ENCODE measurements at places on chromosomes 16 and 17.
A peak's percentile ranks its signal among the peaks of the same experiment; 100 is the strongest.

- DNase-seq = no peak
These were observed 43.6 kb downstream of the SMG6 start for GRCh38 chr17:2259769-2260536.

DNA sequence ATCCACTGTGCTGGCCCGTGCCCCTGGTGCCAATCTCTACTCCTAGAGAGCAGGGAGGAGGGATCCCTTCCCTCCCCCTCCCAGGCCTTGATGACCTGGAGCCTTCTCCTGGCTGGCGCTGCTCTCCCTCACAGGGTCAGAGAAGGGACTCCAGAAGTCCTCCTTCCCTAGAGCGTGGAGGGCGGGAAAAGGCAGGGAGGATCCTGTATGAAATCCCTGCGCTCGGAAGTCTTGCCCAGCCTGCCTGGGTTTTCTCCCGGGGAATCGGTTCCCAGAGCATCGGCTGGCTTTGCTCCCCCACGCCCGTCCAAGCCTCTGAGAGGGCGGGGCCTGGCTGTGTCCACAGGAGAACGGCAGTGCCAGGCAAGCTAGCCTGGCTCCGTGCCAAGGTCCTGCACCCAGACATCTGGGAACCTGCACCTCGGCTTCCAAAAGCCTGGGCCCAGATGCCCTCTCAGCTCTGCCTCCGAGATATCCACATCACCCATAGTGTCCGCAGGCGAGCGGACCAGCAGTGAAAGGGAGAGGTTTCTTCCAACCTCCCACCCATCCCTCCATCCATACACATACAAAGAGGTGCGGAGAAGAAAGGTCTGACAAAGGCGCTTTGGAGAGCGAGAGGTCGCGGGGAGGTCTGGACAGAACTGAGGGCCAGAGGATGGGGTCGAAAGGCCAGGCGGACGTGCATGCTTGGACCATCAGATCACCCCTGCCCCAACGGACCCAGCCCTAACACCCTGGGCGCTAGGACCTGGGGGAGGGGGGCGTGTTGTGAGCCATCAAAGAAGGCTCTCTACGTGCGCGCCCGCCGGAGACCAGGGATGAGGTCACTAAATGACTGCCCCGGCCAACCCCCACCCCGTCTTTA lies 1.1 kb downstream of the MPP2 start:
- peak; percentile 27 for DNase-seq

DNA sequence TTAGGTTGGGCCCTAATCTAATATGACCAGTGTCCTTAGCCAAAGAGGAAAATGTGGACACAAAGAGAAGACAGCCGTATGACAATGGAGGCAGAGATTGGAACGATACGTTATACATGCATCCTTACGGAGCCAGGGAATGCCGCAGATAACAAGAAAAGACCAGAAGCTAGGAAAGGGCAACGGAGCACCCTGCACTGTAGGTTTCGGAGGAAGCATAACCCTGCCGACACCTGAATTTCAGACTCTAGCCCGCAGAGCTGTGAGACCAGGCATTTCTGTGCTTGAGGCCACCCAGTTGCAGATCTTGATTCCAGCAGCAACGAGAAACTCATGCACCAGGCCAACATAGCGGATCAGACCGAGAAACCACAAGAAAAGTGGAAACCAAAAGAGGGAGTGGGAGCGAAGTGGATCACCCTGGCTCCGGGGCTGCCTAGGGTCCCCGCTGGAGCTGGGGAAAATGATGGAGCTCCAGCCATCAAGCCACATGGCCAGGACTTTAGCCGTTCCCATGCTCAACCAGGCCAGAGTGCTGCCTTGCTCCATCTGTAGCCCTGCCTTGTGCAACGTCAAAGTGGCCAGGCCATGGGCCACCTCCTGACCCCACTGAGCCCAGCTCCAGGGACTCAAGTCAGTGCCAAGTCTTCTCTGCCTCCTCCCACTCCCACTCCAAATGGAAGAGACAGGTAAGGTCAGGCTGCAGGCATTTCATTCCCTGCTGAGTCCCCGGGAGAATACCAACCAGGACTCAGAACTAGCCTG lies 51.7 kb upstream of the RPL38 start:
- no peak for DNase-seq

DNA sequence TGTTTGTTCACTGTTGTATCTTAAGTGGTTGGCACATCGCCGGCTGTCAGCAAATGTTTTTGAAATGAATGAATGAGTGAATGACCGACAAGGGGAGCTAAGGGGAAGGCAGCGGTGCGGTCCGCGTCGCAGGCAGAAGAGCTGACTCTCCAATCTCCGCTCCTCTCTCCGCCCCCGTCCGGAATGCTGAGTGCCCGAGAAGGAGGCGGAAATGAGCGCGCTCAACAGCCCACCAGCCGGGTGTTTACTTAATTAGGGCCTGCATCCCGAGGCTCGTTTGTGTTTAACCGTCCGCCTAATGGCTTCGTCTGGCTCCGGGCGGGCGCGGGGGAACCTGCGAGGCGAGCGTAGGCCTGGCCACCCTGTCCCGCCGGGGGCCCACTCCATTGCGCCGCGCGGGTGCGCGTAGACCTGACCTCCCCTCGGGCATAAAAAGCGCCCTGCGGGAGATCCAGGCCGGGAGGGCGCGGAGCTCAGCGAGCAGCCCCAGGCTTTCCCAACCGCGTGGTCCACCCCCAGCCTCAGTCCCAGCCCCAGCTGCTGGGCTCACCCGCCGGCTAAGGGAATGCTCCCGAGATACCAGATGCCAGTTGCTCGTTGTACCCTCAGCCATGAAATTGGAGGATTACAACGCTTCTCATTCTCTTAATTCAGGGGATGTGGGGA lies 2.5 kb upstream of the CDH3 start:
- DNase-seq = no peak

DNA sequence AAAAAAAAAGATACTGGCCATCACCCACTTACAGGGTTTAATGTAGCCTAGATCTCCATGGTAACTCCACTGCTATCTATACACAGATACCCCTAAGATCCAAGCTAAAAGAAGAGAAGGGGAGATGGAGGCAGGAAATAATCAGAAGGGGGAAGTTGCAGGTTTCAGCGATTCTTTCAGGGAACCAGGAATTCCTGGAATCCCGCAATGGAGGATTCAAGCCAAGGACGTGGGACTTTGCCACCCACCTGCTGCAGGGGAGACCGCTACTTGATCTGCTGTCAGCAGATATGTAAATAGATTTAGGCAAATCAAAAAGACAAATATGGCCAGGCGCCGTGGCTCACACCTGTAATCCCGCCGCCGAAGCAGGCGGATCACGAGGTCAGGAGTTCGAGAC lies 121.1 kb downstream of the AIPL1 start:
- DNase-seq = no peak

GRCh38 chr17:80415626-80416137 lies 715 bp downstream of the ENDOV start:
- DNase-seq = no peak

GRCh38 chr16:77679901-77680300 lies 42.4 kb upstream of the NUDT7 start:
- DNase-seq = no peak

DNA sequence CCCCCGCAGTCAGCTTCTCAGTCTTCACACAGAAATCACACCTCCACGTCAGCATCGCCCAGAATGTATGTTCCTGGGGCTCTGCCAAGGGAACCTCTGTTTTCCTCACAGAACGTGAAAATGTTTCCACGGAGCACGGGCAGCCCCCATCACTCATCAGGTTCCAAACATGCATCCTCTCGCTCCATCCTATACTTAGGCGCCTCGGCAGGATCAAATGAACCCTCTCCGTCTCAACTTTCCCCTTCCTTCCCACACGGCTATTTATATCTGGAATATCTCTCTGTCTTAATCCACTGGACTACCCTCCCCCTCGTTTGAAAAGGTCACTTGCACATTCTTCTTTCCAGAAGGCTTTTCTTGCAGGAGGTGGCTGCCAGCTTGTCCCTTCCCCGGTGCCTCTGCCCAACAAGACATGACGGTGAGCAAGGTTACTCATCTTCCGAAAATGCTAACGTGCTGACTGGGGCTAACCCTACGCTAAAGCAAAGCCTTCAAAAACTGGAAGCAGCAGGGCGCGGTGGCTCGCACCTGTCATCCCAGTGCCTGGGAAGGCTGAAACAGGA lies 21.6 kb downstream of the NXN start:
- no peak for DNase-seq

DNA sequence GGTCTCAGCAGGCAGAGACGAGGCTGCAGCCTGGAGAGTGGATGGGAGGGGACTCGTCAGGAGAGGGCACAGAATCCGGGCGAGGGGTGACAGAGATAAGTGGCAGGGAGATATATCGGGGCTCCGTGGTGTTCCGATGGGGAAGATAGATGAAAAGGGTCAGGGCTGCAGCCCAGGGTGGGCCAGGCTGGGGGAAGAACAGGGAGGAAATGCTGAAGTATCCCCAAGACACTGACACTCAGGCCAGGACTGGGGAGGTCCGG lies 2.1 kb downstream of the LGALS3BP start:
- no peak for DNase-seq

DNA sequence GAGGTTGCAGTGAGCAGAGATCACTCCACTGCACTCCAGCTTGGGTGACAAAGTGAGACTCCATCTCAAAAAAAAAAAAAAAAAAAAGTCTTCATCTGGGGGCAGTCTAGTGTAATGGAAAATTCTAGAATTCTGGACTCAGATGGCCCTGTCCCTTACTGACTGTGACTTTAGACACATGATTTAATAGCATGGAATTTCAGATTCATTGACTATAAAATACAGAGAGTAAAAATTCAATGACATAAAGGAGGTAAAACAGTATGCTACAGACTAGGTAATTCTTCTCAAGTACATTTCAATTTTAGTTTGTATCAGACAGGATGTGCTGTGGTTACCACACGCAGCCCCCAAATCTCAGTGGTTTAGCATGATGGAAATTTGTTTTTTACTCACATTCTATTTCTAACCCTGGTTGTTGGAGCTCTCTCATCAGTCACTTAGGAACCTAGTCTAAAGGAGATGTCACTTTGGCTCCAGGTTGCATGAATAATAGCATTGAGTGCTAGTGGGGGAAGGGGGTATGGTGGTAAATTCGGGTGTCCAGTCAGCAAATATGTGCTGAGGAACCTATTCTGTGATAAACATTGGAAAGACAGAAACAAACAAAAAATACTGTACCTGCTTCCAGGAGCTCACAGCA lies 444.0 kb downstream of the XYLT1 start:
- no peak for DNase-seq

- DNase-seq = no peak
These were observed 27.4 kb downstream of the IL21R start for GRCh38 chr16:27429330-27429871.

DNA sequence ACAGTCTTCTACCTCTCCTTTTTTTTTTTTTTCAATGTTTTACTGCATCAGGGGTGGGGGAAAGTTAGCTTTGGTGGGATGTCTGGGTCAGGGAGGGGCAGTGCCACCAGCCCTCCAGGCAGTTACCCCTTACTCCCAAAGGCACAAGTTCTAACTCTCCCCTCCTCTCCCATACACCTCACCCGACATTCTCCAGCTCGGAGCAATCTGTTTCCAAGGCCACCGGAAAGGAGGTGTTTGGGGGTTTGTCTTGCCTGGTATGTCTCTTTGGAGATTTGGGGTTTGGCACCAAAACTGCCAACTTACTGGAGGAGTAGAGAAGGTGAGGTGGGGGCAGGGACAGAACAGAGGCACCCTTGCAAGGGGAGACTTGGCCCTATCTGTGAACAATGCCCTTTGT lies 4.7 kb downstream of the DLX3 start:
- no peak for DNase-seq

GRCh38 chr16:56047307-56048234 lies 143.7 kb upstream of the GNAO1 start:
- peak; percentile 35 for DNase-seq

GRCh38 chr16:13478991-13479390 lies 441.0 kb upstream of the ERCC4 start:
- DNase-seq = no peak

DNA sequence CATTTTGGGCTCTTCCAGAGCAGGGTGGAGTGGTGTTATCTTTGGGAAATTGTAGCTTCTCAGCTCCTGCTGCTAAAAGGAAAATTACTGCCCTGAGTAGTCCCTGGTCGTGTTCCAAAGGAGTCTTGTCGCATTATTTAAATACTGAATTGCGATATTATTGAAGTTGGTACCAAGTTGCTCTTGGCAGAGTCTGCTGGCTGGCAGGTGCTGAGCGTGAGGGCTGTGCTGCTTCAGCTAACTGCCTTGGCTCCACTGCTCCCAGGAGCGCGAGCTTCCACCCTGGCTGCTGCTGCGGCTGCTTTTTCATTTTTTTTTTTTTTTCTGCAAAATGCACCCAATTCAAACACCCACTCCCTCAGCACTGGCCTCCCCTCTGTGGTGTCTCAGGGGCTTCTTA lies 289.8 kb downstream of the MAF start:
- no peak for DNase-seq

GRCh38 chr16:11049396-11050059 lies 105.2 kb downstream of the CLEC16A start:
- no peak for DNase-seq

DNA sequence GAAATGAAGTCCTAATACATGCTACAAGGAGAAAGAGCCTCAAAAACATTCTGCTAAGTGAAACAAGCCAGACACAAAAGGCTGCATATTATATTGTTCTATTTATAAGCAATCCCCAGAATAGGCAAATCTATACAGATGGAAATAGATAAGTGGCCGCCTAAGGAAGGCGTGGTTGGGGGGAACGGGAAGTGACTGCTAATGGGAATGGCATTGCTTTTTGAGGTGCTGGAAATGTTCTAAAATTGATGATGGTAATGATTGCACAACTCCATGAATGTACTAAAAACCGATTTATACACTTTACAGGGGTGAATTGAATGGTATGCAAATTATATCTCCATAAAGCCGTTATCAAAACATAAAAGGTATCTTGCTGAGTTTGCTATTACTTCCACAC lies 67.7 kb downstream of the GAS7 start:
- no peak for DNase-seq

Data from NCI-H446 (cell line).